ENCODE measurements at places on chromosomes 4 and X.

GRCh38 chr4:144627663-144628076 lies 18.3 kb upstream of the HHIP start:
- no peak for DNase-seq

DNA sequence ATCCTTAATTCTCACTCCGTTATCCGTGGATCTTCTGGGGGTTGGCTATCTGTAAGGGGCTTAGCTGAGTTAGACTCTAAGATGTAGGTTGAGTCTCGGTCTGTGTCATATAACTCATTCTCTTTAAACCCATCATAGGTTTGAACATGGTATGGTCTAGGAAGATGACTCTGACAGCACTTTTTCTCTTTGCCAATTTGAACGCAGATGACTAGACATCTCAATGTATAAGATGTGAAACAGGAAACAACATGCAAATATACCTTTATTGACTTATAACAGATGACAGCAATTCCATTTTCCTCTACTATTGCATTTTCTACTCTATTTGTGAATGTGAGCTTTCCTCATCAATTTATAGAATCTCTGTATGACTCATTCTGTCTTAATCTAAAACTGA lies 634.8 kb upstream of the MAGEB2 start:
- DNase-seq = no peak

DNA sequence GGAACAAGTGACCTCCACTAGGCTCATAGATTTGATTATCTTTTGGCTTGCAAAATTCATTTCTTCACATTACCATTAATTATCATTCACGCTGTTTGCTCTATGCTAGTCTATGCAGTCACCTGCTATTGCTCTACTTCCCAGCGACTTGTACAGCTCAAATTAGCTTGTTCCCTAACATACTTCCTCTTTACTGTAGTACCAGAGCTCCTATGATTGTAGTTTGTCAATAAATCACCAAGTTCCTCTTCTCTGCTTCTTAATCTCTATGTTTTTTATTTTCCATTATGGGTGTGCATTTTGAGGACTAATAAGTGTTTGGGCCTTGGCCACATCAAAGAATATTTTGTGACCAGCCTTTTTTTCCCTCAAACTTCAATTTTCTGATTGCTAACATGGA lies 6.2 kb upstream of the GSPT2 start:
- no peak for DNase-seq

DNA sequence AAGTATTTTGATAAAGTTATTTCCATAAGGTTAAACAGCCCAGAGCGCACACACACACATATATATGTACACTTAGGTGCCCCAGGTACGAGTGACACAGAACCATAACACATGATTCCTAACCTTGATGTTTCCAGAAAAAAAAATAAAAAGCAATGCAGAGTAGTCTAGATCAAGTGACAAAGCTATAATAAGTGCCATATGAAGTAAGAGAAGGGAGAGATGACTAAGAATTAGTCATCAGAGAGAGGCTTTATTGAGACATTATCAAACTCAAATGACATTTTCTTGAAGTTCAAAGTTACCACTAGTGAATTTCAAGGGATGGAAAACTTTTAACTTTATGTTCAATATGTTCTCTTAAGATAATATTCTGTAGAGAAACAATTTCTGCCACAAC lies 215.0 kb downstream of the HTR2C start:
- no peak for DNase-seq
